Esophagus squamous epithelium (tissue), 5 donors: ENCODE measurements at places on chromosomes 12 and 14.

- H3K4me3 ChIP-seq, result no peak overlapping the region
- no peak overlapping the region for H3K27ac ChIP-seq
- no peak for DNase-seq
- no peaks in the 10 kb centered on the region for H3K4me1 ChIP-seq
- no peaks in the 10 kb centered on the region for H3K36me3 ChIP-seq
These were observed 143.9 kb upstream of the SSTR1 start for GRCh38 chr14:38063711-38064320.

GRCh38 chr12:83823386-83824045 lies 1089.1 kb downstream of the SLC6A15 start:
- no peaks in the 10 kb centered on the region for H3K27me3 ChIP-seq
- no peak overlapping the region for H3K4me3 ChIP-seq
- no peaks in the 10 kb centered on the region for H3K36me3 ChIP-seq
- no peaks in the 10 kb centered on the region for H3K4me1 ChIP-seq
- no peak for DNase-seq

- no peaks in the 10 kb centered on the region for H3K27me3 ChIP-seq
- H3K4me1 ChIP-seq, result peaks cover 50% of the 10 kb centered on the region
- H3K36me3 ChIP-seq, result no peaks in the 10 kb centered on the region
- DNase-seq, result no peak
- no peak overlapping the region for H3K4me3 ChIP-seq
These were observed 2.0 kb upstream of the NECAP1 start for GRCh38 chr12:8080120-8080519.

GRCh38 chr12:31958569-31959160 lies 550 bp upstream of the RESF1 start:
- H3K27ac ChIP-seq, result peak overlapping the region; percentile 90
- H3K27me3 ChIP-seq, result no peaks in the 10 kb centered on the region
- peaks cover 14% of the 10 kb centered on the region for H3K4me1 ChIP-seq
- DNase-seq, result no peak

- no peaks in the 10 kb centered on the region for H3K4me1 ChIP-seq
- no peak for DNase-seq
- no peak overlapping the region for H3K4me3 ChIP-seq
- H3K27me3 ChIP-seq, result no peaks in the 10 kb centered on the region
- no peak overlapping the region for H3K27ac ChIP-seq
- no peaks in the 10 kb centered on the region for H3K36me3 ChIP-seq
These were observed 22.6 kb downstream of the SUDS3 start for GRCh38 chr12:118398940-118399339.

GRCh38 chr12:82089369-82090121 lies 268.6 kb downstream of the CCDC59 start:
- no peak overlapping the region for H3K4me3 ChIP-seq
- no peak overlapping the region for H3K27ac ChIP-seq

- no peaks in the 10 kb centered on the region for H3K4me1 ChIP-seq
- H3K27me3 ChIP-seq, result no peaks in the 10 kb centered on the region
- DNase-seq, result no peak
- H3K36me3 ChIP-seq, result no peaks in the 10 kb centered on the region
- no peak overlapping the region for H3K27ac ChIP-seq
These were observed 198.6 kb downstream of the BCAT1 start for GRCh38 chr12:24750263-24750662.

DNA sequence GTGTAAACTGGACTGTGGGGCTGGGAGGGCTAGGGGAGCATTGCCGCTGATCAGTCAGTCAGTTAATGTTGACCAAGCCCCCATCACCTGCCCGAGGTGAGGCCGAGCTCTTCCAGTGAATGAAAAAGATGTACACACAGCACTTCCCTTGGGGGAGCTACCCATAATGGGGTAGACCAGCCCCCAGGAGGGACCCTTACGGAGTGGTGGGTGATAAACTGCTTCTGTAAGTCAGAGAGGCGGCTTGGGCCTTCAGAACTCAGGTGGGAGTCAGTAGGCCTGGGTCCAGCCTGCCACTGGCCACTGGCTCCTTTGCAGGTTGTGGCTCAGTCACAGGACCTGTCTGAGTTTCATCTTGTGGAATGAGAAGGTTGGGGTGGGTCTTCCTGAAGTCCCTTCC lies 43.5 kb downstream of the TSPAN9 start:
- peaks cover 8% of the 10 kb centered on the region for H3K4me1 ChIP-seq
- H3K36me3 ChIP-seq, result no peaks in the 10 kb centered on the region
- H3K27me3 ChIP-seq, result peaks cover 3% of the 10 kb centered on the region
- no peak for DNase-seq
- peak overlapping the region; percentile 81 for H3K27ac ChIP-seq

DNA sequence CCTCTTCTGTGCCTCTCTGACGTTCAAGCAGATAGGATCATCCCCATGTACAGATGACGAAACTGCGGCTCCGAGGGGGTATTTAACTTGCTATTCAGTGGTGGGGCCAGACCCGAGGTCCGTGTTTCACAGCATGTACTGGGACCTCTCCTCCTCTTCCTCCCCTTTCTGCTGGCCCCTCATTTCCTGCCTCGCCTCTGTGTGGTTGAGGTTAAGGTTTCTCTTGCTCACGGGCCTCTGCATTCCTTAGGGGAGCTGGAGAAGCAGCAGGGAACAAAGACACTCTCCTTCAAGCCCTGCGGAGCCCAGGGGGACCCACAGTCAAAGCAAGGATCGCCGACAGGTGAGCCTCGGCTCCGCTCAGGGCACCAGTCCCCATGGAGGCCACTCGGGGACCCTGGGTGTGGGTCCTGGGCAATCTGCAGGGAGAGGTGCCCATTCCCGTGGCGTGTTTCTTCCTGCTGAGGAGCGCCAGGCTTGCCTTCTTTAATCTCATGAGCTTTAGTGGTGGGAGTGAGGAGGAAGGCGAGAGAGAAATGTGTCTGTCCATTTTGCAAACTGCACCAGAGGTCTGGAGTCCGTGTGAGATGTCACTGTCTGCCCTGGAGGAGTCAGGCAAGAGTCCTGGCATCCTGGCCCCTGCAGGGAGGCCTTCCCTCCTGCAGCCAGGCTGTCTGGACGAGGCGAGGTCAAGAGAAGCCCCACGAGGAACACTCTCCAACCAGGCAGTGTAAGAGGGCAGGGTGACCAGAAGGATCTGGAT lies 45.0 kb downstream of the SLC6A12 start:
- peaks cover 62% of the 10 kb centered on the region for H3K27me3 ChIP-seq
- no peak overlapping the region for H3K4me3 ChIP-seq
- peaks cover 4% of the 10 kb centered on the region for H3K4me1 ChIP-seq
- H3K36me3 ChIP-seq, result no peaks in the 10 kb centered on the region
- DNase-seq, result no peak

- no peaks in the 10 kb centered on the region for H3K27me3 ChIP-seq
- H3K36me3 ChIP-seq, result no peaks in the 10 kb centered on the region
- no peak overlapping the region for H3K4me3 ChIP-seq
- peak overlapping the region; percentile 61 for H3K27ac ChIP-seq
- no peak for DNase-seq
These were observed 383.0 kb downstream of the PCNX1 start for GRCh38 chr14:71290301-71290700.

- no peak for DNase-seq
- H3K4me3 ChIP-seq, result no peak overlapping the region
- H3K27ac ChIP-seq, result no peak overlapping the region
- no peaks in the 10 kb centered on the region for H3K36me3 ChIP-seq
These were observed 248.0 kb upstream of the PDE3A start for GRCh38 chr12:20120403-20120725.

DNA sequence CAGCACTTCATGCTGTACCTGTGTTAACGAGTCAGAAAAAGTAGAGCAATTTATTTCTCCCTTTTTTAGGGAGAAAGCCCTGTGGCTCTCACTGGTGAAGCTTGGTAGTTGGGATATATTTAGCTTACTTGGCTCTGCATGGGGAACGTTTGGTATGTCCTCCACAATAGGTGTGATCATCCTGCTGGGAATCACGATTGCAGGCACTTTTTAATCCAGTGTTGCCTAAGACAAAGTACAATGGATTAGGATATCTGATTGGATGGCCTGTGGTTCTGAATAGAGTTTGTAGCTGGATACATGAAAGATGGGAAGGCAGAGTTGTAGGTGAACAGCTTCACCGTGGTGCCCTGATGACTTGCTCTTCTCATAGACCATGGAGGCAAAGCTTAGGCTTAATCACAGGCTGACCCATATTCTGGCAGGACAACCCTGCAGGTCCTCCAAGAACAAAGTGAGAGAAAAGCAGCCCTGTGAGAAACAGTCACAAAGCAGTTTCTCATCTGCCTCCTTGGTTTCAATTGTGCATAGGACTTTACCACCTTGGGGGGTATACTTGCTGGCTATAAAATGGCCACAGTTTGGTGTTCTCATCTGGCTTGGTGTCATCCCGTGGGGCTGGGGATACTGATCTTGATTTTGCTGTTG lies 7.5 kb downstream of the RESF1 start:
- peak overlapping the region; percentile 6 for H3K27ac ChIP-seq
- H3K36me3 ChIP-seq, result peaks cover 2% of the 10 kb centered on the region
- H3K4me3 ChIP-seq, result no peak overlapping the region
- H3K4me1 ChIP-seq, result peaks cover 51% of the 10 kb centered on the region
- H3K27me3 ChIP-seq, result no peaks in the 10 kb centered on the region

DNA sequence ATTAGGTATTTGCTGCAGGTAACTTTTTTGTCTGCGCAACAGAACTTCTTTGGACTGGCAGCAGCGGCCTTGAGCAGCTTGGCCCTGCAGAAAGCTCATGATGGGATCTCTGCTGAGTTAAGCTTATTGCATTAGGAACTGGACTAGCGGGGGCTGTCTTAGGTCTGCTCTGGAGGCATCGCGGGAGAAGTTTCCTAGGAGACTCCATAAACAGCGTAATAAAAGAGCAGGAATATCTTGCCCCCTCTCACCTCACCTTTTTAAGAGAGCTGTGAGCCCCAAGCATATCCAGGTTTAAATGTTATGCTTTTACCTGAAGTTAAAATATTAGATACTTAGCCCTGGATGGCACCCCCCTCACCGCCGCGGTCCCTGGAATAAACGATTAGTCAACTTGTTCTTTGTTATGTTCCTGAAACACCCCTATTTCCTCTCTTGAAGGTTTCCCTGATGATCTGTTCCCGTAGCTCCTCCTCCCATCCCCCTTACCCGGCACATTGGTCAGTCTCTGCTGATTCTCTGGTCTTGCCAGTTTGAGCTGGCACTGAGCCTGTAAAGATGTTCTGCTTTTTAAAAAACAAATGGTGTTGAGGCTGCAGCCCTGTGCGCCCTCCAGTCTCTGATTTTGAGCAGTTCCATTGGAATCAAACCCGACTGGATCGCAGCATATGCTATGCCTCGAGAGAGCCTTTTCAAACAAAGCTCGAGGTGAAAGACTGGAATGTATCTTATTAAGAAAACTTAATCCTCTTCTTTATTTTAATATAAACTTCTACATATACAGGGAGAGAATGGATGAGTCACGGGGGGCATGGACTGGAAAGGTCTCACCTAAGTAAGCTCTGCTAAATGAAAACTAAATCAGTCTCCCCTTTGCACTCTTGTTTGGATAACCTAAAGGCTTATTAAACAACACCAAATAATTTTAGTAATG lies 1.9 kb downstream of the MLXIP start:
- no peak for DNase-seq
- H3K27ac ChIP-seq, result peak overlapping the region; percentile 85
- peaks cover 5% of the 10 kb centered on the region for H3K36me3 ChIP-seq
- H3K27me3 ChIP-seq, result no peaks in the 10 kb centered on the region

DNA sequence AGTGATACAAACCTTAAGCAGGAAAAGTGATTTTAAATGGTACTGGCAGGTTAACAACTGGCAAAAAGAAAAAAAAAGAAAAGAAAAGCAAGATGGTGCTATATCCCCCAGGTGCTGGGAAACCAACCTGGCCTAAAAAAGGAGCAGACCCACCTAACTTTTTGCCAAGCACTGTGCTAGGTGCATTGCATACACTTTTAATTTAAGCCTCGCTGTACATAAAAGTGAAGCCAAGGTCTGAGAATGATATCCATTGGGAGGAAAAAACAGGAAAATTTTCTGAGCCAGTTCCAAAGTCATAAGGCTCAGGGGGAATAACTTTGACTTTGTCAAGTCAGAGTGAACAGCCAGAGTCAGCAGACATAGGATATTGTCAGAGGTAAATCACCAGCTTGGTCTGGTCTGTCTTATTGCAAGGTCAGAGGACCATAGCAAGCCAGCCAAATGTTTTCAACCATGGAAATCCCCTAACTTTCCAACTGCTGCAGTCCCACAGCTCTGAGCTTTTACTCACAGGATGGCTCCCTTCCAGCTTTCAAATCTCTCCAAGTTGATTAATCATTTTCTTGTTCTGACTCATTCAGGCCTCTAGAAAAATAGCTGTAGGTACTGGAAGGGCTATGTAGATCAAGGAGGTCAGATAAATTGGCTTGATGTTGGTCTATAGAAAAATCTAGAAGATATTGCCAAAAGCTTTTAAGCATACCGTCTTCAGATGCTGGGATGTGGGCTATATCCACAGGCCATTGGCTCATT lies 412.9 kb downstream of the RAD51B start:
- DNase-seq, result no peak
- no peak overlapping the region for H3K4me3 ChIP-seq

DNA sequence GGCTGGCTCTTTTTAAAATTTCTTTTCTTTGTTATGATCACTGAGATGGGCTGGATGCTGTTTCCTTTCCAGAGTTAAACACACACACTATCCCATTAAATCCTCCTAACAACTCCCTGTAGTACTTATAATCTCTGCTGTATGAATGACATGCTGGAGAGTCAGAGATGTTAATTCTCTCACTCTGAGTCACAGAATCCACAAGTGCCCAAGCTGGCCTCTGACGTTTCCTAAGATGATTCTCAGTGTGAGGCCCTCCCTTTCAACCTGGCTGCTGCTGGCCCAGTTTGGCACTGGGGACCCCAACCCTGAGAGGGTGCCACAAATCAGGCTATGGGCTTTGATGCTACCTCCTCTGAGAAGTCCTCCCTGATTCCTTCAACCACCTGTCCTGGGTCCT lies 5.4 kb downstream of the NOS1 start:
- no peak overlapping the region for H3K27ac ChIP-seq
- H3K36me3 ChIP-seq, result no peaks in the 10 kb centered on the region
- peaks cover 83% of the 10 kb centered on the region for H3K27me3 ChIP-seq
- DNase-seq, result no peak

DNA sequence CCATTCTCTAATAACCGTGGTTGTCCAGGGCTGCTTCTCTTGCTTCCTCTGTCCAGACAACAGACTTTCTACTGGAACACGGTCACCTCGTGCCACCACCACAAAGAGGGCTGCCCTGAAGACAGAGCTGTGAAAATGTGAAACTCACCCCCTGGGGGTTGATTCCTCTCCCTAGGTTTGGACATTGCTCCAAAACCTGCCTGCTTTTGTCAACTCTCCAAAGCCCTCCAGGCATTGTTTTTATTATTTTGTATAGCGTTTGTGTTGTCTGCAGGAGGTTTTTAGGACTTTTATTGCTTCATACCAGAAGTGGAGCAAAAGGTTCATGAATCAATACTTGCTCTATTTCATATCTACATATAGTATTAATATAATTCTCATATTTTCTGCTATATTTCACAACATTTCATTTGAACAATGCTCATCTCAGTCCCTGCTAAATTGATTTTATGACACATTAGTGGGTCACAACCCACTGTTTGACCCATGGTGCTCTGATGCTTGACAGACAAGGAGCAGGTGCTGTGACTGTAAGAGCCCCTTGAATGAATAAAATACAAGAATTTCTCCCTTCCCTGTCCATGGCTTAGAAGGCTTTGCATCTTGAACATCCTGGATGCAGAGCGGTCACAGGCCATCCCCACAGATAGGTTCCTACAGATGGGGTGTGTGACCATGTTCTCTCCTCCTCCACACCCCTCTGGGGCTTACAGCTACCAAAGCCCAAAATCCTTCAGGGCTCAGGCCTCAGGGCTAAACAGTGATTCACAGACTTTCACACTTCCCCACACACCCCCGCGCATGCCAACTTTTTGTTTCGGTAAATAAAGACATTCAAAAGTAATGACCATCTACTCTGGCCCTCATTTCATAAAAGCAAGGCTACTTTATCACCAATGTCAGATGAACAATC lies 20.6 kb upstream of the EML1 start:
- H3K4me1 ChIP-seq, result peaks cover 41% of the 10 kb centered on the region
- DNase-seq, result no peak
- H3K36me3 ChIP-seq, result no peaks in the 10 kb centered on the region
- no peak overlapping the region for H3K4me3 ChIP-seq
- no peak overlapping the region for H3K27ac ChIP-seq
- H3K27me3 ChIP-seq, result no peaks in the 10 kb centered on the region
